HCT116 (cell line): ENCODE measurements at places on chromosomes 6 and 20.

DNA sequence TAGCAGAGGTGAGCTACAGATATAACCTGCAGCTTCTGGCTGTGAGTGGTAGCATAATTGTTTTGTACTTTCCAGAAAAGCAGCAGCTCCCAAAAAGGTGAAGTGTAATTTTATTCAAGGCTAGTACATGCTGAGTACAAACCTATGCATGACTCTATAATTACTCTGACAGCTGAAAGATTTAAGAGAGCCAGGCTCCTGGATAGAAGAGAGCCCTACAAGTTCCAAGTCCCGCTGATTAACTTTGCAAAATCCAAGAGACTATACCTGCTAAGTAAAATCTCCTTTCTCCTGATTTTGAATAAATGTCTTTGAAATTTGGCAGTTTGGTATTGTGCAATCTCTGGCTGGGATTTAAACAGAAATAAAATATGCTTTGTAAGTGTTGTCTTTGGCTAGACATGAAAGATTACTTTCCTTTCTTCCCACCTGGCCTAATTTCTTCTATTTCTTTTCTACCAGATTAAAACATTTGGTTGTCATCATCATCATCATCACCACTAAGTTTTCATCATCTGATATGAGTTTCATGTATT, 79.5 kb downstream of the CTNNBL1 start:
- DNase-seq, result no peak

- DNase-seq, result no peak
These were observed 7.2 kb upstream of the ATXN1 start for GRCh38 chr6:16768477-16768830.

DNA sequence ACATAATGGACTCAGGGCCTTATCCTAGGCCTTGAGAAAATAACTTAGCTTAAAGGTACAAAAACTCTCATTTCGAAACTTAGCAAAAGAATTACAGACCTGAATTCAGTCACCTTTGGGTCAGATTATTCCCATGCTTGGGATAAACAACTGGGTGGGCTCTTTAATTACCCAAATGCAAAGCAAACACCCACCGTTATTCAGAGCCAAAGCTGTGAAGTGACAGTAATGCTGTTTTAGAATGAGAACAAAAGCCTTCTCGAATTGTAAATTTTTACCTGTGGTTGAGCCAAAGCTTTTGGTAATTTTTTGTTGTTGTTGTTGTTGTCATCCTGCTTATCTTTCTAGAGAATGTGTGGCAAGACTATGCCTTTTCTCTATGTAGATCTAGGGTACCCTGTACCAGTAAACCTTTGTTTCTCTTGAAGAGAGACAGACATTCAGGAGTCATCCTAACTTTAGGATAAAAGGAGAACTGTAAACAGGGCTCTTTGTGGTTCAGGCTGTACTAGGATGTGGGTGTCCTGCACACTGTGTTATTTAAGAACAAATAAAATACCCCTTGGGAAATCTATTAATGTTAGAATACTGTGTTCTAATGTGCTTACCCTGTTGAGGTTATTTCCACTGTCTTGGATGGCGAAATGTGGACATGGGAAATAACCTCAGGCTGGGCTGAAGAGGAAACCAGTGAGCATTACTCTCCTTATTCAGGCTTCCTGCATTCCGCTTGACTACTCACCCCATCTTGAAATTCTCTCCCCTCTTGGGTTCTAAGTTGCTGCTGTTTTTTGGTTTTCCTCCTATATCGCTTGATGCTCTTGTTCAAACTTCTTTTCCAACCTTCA, 480.7 kb downstream of the CD83 start:
- DNase-seq, result no peak

DNA sequence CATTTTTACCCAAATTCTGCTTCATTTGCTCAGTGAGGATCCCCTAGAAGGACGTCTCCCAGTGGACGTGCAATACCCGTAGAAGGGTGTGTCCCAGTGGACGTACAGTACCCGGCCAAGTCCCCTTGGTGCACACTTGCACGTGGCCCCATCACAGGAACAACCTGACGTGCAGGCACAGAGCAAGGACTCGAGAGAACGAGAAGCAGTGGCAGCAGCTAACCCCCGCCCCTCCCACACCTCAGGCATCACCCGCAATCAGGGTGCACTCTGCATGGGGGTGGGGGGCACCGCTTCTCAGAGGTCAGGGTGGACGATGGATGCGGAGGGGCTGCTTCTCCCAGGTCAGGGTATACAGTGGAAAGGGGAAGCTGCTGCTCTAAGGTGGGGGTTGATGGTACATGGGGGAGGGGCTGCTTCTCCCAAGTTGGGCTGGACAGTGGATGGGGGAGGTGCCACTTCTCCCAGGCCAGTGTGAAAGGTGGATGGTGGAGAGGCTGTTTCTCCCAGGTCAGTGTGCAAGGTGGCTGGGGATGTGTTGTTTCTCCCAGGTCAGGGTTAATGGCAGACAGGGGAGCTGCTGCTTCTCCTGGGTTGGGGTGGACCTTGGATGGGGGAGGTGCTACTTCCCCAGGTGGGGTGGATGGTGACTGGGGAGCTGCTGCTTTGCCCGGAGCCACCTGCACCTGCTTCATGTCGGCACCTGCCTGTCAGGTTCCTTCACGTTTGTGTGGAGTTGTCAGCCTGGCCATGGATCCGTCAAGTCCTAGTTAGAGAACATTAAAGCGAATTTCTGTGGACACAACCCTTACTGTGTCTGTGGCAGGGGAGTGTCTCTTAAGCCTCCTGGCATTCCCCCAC, 1.0 kb upstream of the THBS2 start:
- no peak for DNase-seq

DNA sequence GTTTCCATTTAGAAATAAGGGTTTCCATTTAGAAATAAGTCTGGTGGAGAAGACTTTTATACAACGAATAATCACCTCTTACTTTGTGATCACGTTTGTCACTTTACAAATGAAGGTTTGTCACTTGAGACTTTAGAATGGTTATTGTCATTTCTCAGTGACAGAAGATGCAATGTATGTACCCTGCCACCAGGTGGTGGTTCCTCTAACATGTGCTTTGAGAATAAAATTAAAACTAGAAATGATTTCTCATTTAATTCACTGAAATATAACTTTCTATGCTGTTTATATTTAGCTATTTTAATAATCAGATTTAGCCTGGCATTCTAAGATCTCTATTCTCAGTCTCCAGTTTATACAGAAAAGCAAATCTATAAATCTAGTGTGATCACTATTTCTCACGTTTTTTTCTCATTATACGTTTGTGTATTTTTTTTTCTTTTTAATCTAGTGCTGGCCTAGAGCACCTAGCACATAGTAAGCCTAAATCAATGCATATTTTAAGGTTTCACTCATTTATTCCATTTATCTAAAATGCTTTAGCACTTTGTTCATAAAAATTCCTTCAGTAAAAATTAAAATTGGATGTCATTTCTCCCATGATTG, 57.4 kb upstream of the TFAP2D start:
- DNase-seq, result no peak

DNA sequence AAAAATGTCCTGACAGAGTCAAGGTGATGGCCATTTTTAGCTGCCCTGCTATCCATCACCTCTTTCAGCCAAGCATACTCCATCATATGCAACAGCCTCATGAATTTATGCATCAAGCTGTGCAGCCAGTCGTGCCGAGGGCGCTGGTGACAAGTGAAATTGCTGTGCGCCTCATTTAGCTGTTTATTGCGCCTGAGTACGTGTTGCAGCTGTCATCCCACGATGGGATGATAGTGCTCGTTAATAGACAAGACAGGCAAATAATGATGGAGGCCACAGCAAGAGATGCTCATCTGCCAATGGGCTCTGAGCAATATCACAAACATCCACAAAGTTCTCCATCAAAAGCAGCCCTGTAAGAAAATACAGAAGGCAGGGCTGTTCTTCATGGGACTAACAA, 562.3 kb upstream of the POU3F2 start:
- DNase-seq, result no peak

DNA sequence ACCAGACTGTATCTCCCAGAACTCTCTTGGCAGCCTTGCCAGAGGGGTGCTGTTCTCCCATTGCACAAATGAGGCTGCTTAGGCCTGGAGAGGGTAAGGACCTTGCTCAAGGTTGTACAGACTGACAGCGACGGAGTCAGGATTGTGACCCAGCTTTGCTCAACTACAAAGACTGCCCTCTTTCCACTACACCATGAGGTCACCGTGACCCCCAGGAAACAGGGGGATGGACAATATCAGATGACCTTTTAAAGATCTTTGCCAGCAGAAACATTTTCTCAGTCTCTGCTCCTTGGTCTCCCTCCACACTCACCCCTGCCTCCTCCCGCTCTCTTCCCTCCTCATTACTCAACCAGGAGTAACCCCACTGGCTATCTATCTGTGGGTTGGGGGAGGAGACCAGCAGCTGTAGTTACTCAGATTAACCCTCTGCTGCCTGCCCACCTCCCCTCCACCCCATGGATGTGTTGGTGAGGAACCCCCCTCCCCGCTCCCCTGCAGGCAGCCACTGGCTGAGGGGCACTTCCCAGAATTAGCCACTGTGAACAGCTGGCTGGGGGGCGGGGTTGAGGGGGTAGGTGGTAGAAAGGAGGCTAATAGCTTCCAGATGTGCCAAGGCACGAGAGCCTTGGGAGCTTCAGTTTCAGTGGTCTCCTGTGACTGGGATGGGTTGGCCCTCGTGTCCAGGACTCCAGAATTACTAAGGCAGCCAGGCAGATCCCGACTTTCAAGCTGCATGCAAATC, 26.9 kb upstream of the MRPS18A start:
- no peak for DNase-seq

- peak; percentile 43 for DNase-seq
These were observed 34.1 kb upstream of the HMGA1 start for GRCh38 chr6:34202329-34203201.

- no peak for DNase-seq
These were observed 354.4 kb downstream of the PRKN start for GRCh38 chr6:162373192-162373591.

DNA sequence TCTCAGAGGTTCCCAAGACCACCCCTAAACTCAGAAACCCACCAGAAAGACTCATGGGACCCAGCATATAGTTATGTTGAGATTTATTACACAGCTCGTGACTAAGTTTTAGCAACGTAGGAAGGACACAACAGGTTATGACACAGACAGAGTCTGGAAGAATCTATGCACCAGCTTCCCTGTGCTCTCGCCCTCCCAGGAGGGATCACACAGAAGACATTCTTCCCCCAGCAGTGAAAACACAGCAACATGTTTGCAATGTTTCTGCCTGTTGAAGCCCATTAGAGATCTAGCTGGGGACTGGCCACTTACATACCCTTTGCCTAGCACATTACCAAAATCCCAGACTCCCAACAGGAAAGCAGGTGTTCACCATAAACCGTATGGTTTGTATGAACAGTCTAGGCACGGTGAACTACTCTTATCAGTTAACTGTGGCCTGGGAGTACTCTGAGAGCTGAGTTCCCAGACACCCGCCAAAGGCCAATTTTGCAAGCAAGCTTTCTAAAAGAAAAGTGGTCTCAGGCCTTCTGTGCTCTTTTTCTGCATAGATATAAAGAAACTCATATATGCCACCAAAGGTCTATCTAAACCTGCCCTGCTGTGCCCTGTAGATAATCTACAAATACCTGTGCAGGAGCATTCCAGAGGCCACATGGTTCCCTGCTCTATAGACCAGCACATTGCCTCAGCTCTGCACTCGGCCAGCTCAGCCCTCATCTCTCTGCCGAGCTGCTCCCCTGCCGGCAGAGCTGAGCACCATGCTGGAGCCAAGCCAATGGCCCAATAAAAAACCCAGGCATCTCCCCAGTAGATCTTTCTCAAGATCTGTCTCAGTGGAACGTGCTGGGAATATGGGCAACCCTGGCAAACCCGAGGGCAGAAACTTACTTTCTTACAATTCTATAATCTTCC, 69.6 kb upstream of the SMIM28 start:
- no peak for DNase-seq

DNA sequence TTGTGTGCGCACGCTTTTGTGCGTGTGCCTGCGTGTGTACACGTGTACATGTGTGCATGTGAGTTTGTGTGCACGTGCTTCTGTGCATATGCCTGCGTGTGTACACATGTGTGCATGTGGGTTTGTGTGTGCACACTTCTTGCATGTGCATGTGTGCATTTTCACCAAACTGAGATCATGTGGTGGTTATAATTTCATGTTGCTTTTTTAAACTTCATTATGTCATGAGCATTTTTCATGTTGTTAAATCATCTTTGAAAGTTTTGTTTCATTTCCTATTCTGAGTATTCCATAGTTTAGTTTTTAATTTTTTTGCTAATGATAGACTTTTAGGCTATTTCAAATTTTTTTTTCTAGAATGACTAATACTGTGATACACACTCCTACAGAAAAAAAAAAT, 6.4 kb upstream of the CST3 start:
- no peak for DNase-seq

- no peak for DNase-seq
These were observed 392.4 kb downstream of the QKI start for GRCh38 chr6:163806755-163807499.

- no peak for DNase-seq
These were observed 155.6 kb downstream of the CD83 start for GRCh38 chr6:14273191-14273590.

DNA sequence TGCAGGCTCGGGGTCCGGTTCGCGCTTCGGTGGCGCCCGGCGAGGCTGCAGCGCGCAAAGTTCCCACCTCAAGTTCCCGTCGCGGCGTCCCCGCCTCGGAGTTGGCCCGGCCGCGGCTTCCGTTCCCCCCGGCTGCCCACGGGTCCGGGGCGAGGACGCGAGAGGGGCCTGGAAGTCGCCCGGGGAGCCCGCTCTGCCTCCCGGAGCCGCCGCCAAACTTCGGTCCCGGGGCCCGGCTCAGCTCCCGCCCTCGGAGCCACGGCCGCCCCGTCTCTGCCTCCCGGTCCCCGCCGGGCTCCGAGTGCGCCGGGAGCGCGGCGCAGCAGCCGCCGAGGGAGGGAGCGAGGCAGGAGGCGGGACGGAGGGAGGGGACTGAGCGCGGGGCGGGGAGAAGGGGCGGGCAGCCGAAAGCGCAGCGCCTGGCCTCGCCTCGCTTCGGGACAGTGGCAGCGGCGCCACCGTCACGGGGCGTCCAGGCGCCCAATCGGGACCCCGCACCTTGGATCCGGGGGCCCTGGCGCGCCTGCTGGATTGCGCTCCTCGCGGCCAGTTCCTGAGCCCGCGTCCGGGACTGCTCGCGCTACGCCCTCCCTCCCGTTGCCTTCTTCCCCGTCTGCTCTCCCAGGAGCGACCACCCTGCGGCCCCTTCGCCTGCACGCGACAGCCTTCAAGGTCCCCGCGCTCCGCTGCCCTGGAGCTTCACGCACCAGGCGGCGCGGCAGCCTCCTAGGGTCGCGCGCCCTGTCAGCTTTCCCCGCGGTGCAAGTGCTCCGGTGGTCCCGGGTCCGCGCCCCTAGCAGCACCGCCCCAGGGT, at the start of gene KCNG1:
TSS of gene KCNG1 (minus strand) at position 305 of the 814 bp plus-strand sequence. CDS start 12,769 bp downstream, outside the sequence.
- peak; percentile 49 for DNase-seq

GRCh38 chr6:107330168-107330567, 129.2 kb downstream of the PDSS2 start:
- DNase-seq, result no peak
